ENCODE measurements at places on chromosomes 2 and 18.

GRCh38 chr18:50836521-50836957, 16.7 kb upstream of the MRO start:
- no peak for DNase-seq

DNA sequence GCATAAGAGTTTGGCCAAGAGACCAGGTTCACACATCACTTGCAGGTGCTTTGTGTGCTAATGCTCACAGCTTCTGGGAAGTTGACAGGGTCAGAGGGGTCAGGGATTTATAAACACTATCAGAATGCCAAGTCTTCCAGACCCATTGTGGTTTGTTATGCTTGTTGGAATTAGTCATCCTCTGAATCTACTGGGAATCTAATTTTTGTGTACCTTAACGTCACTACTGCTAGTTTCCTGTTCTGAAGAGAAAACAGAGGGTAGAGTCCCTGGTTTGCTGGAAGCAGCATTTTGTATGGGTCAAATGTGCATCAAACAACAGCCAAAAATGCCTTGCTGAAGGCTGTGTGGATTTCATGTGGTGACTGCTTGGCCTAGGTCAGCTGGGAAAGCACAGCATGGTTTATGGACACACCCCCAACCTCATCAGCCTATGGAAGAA, 33.3 kb downstream of the ANTXR1 start:
- DNase-seq = no peak

DNA sequence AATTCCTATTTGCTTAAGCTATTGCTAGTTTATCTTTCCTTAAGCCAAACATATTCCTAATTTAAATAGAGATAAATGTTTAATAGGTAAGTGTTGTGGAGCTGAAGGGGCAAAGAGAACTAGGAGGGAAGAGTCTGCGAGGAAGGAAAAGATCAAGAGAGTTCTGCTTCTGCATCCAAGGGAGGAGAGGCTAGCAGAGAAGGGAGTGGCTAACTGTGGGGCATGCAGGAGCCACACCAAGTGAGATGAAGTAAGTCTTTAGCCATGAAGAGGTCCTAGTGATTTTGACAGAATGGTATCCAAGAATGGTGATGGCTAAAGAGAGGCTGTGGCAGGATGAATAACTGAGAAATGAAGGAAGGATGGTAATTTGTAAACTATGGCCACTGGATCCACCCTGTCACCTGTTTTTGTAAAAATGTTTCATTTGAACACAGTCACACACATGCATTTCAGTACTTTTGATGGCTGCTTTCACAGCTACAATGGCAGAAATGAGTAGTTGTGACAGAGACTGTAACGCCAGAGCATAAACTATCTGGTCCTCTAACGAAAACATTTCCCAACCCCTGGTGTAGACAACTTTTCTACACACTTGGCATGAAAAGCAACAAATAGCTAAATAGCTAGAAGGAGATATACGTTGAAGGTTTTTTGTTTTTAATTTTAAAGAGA, 15.6 kb downstream of the TPGS2 start:
- DNase-seq = no peak

GRCh38 chr18:44341759-44342158, 338.9 kb upstream of the SETBP1 start:
- DNase-seq = no peak

GRCh38 chr18:48929941-48930713, 20.6 kb downstream of the SMAD7 start:
- no peak for DNase-seq

- no peak for DNase-seq
These were observed 42.4 kb upstream of the PDK1 start for GRCh38 chr2:172513524-172513900.

- no peak for DNase-seq
These were observed 100.7 kb upstream of the ZFP36L2 start for GRCh38 chr2:43327119-43327518.

- DNase-seq = no peak
These were observed 27.2 kb downstream of the KIF1A start for GRCh38 chr2:240792629-240793312.

DNA sequence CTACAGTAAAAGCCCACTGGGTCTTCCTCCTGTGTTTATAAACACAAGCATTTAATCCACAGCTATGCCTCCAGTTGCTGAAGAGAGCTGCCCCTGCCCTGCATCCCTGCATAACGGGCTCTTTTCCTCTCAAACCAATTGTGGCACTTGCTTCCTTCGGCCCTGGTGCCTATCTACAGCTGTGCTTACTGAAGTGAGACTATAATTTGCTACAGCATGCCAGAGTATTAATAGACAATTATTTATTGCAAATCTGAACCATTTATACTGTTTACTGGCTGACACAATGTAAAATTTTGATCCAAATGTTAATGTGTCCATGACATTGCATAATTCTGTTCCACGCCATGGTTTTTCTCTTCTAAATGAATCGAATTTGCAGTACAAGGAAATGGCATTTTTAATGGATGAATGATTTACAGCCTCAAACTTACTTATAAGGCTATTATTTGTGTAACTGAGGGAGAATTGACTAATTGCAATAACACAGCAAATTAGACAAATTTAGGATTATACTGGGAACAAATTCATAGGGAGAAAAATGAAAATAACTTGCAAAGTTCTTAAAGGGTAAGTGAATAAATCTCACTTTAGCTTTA, 457.0 kb upstream of the HNRNPA3 start:
- no peak for DNase-seq

DNA sequence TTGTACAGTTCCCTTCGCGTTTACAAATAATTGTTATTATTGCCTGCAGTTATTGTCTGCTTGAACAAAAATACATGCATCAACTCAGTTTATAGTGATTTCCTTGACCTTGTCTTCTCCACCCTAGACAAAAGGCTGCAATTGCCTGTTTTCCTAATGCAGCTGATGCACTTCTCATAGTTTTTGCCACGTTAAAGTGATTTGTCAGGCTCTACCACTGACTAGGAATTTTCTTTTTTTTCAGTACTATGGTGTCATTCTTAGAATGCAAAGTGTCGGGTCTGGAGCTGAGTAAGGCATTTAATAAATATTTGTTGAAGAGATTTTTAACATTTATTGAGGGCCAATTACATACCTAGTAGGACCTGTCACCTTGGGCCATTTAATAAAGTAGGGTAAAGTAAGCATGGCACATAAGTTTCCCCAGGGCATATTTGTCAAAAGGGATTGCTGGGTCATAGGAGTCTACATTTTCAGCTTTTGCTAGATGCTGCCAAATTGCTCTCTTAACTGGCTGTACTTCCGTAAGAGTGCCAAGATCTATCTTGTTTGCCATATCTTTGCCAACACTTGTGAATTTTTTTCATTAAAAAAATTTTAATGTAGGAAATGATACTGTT, 24.1 kb downstream of the ACSL3 start:
- DNase-seq = no peak

- DNase-seq = no peak
These were observed 14.6 kb downstream of the TMEM163 start for GRCh38 chr2:134704173-134704572.

- no peak for DNase-seq
These were observed 197.1 kb downstream of the AGAP1 start for GRCh38 chr2:235690809-235691450.

DNA sequence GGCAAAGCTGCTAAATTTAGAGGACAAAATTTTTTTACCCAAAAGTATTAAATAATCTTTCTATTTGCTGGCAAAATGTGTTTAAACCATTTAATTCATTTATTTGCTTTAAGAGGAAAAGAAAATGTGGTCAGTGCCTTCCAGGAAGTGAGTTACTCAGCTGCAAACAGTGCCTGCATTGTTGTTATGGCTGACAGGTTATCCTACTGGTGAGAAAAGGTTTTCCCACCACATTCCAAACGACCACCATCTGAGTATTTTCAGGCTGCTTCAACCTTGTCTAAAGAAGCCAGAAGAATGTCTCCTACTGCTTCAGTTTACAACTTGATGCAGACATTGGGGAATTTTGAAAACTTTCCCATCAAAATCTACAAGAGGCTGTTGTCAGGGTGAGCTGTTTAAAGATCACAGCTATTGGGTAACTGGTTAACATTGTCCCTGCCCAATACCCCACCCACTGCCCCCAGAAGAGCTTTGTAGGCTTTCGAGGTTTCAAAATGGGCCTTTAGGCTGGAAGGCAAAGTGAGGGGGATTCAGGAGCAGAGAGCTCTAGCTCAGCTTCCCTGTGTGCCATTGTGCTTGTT, 461.3 kb upstream of the FANCL start:
- no peak for DNase-seq

DNA sequence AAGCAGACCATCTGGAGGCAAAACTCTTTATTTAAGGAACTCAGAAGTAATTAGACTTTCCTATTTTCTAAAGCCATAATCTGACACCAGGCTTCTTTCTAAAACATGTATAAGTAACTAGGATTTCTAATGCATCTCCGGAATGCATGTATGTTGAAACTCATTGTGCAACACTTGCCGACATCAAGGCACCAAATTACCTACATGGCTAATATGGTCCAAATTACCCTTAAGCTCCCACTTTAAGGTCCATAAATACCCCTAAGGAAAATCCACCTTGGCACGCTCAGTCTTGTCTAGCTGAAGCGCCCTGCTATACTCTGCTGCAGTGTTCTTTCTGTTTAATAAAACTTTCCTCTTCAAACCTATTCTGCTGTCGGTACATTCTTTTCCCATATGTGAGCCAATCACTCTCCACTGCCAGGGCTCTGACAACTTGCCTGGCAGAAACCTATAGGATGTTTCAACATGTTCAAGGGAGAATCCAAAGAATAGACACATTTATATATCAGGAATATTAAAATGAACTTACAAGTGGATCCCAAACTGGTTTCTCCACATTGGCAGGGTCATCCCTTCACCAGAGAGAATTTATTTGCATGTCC, 171.9 kb downstream of the GALNT1 start:
- DNase-seq = no peak

DNA sequence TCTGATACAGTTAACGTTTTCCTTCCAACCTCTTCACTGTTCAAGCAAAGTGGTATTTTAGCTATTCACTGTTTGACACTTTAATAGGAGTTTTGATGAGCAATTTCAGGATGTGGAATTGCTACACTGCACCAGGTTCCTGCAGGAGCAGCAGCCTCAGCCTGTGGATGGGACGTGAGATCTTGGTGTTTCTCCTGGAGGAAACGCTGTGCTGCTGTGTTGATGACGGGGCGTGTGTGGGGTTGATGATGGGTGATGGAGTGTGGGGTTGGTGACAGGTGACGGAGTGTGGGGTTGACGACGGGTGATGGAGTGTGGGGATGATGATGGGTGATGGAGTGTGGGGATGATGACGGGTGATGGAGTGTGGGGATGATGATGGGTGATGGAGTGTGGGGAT, 98.9 kb downstream of the RTP5 start:
- no peak for DNase-seq

DNA sequence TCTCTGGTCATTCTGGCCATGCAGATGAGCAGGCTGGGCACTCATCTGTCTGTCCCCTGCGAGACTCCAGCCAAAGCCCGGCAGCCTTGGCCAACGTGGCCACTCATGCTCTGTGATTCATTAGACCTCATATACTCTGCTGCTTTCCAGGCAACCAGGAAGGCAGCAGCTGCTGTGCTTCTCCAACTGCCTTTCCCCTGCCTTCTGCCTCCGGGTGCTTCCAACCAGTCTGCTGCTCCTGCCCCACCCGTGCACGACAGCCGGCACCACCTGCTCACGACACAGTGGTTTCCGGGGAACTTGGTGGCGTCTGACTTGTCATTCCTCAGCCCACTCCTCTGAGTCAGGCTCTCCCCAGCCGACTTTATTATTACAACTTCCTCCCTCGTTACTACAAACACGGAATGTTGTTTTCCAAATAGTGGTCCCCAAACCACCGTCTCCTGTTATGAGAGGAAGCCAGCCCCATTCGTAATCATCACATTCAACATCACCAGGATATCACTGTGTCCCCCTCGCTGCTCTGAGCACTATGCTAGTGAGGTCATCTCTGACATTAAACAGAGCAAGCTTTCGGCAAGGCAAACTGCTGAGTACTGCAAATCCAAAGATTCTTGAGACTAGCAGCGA, 392.4 kb downstream of the ALK start:
- DNase-seq = no peak

GRCh38 chr2:127516041-127516762, 10.1 kb downstream of the IWS1 start:
- DNase-seq = no peak

DNA sequence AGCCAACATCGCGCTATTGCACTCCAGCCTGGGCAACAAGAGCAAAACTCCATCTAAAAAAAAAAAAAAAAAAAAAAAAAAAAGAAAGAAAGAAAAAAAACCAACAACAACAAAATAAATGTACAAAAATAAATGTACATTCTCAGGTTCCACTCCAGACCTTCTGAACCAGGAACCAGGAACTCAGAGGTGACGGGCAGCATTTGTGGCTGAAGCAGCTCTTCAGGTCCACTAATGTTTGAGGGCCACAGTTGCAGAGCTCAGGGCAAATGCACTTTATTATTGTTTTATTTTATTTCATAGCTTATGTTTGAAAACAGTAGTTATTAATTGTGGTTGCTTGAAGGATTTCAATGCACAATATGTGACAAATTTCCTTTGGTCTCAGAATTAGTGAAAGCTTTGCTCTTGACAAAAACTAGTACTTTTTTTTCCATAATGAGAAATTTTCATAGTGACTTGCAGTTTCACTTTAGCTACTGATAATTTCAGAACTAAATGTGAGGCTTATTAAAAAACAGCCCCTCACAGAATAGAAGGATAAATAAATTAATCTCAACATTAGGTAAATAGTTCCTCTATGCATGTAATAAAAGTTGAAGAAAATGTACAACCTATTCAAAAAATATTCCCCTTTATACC, 378.4 kb upstream of the SPHKAP start:
- DNase-seq = no peak

GRCh38 chr2:156565066-156565710, 129.0 kb downstream of the GPD2 start:
- DNase-seq = no peak

GRCh38 chr2:30224151-30224550, 7.2 kb upstream of the LBH start:
- no peak for DNase-seq

- DNase-seq = no peak
These were observed 5.3 kb upstream of the DTNA start for GRCh38 chr18:34704823-34705222.

- no peak for DNase-seq
These were observed 39.5 kb downstream of the SFXN5 start for GRCh38 chr2:73031725-73032701.

GRCh38 chr2:188677142-188677541, 297.0 kb upstream of the COL3A1 start:
- no peak for DNase-seq
